Neural progenitor cell (in vitro differentiated cells): ENCODE measurements at places on chromosomes 5 and 9. TPM values are rescaled to one million over a fixed set of nuclear protein-coding genes. Genes with fewer than 3 reads are reported as not detected.

GRCh38 chr5:79847561-79847960 is 143.5 kb downstream of the MTX3 start:
- H3K27me3 ChIP-seq, result no peaks in the 10 kb centered on the region
- no peaks in the 10 kb centered on the region for H3K36me3 ChIP-seq
- H3K27ac ChIP-seq, result no peak overlapping the region
- DNase-seq, result no peak
- H3K4me1 ChIP-seq, result peaks cover 25% of the 10 kb centered on the region

DNA sequence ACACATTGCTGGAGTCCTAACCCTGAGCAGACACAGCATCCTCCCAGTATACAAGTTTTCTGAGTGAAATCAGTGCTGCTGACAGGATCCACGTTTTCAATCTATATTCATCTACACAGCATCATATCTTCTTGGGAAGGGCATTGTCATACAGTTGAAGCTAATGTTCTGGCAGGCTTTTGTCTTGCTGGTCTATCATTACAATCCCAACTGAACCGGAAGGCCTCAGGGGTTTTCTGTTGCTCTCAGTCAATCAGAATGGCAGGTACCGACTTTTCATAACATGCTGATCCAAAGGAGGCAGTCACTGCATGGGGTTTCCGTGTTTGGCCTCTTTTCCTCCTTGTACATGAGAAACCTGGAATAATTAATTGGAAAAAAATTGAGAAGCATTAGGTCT is 2118.8 kb upstream of the WWC1 start:
- H3K27ac ChIP-seq, result no peak overlapping the region
- H3K27me3 ChIP-seq, result no peaks in the 10 kb centered on the region
- DNase-seq, result no peak
- H3K4me1 ChIP-seq, result no peaks in the 10 kb centered on the region
- no peaks in the 10 kb centered on the region for H3K36me3 ChIP-seq

DNA sequence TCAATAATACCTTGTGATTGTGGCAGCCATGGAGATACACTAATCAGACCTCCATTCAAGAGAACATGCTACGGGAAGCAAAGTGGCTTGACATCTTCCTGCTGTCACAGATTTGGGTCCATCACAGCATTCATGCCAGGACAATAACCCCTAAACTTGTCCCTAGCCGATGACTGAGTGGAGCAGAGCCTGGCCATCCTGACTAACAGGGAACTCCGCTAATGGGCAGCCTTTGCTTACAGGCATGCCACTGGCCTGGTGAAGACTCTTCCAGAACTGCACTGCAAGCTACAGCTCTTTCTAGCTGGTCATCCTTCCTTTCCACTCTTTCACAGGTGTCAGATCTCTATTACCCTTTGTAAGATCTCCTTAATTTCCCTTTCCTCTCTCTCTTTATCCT is 16.0 kb downstream of the FAM174A start:
- H3K27me3 ChIP-seq, result no peaks in the 10 kb centered on the region
- no peaks in the 10 kb centered on the region for H3K36me3 ChIP-seq
- no peaks in the 10 kb centered on the region for H3K4me1 ChIP-seq
- DNase-seq, result no peak

Gene WWC1
- 6.3 and 6.7 TPM in 2 replicates for total RNA-seq

DNA sequence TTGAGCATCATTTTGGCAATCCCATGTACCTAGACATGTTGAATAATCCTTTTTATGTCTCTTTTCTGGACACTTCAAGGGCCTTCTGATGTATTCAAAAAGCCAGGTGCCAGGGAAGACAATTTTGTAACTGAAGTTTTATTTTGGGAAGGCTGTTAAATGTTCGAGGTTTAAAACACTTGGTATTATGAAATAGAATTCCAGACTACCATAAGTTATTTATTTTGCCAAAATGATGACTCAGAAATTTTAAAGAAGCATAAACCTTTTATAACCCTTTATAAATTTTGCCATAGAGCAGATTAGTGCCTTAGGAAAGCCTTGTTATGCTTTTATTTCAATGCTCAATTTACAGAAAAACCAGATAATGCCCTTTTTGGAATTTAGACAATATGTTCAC is 30.3 kb upstream of the UHRF2 start:
- no peaks in the 10 kb centered on the region for H3K36me3 ChIP-seq
- DNase-seq, result no peak
- H3K27ac ChIP-seq, result no peak overlapping the region
- H3K27me3 ChIP-seq, result no peaks in the 10 kb centered on the region

Gene GALNT12
- total RNA-seq, result 28.8 and 46.5 TPM in 2 replicates

Gene PLK2
- 10.1 and 22.5 TPM in 2 replicates for total RNA-seq

Gene DTWD2
- 7.2 and 10.4 TPM in 2 replicates for total RNA-seq

Gene INSL6
- not detected in 2 replicates for total RNA-seq

DNA sequence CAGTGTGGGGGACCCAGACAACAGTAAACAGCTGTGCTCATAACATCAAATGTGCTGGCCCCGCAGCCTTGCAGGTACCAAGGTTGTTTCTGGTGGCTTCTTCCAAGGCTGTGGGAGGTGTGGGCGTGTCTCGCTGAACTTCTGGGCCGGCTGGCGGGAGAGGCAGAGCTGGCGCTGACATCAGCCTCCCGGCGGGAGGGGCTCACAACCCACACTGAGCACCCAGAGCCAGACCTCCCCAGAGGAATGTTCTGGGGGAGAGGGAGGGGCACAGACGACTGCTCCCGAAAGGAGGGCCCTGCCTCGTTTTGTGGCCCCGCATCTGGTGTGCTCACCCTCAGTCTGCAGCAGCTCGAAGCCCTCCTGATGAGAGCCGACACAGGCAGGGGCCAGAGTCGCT is 6.9 kb upstream of the SLC12A7 start:
- peaks cover 17% of the 10 kb centered on the region for H3K4me1 ChIP-seq
- no peaks in the 10 kb centered on the region for H3K36me3 ChIP-seq
- H3K4me3 ChIP-seq, result no peak overlapping the region
- H3K27me3 ChIP-seq, result no peaks in the 10 kb centered on the region
- no peak overlapping the region for H3K27ac ChIP-seq

DNA sequence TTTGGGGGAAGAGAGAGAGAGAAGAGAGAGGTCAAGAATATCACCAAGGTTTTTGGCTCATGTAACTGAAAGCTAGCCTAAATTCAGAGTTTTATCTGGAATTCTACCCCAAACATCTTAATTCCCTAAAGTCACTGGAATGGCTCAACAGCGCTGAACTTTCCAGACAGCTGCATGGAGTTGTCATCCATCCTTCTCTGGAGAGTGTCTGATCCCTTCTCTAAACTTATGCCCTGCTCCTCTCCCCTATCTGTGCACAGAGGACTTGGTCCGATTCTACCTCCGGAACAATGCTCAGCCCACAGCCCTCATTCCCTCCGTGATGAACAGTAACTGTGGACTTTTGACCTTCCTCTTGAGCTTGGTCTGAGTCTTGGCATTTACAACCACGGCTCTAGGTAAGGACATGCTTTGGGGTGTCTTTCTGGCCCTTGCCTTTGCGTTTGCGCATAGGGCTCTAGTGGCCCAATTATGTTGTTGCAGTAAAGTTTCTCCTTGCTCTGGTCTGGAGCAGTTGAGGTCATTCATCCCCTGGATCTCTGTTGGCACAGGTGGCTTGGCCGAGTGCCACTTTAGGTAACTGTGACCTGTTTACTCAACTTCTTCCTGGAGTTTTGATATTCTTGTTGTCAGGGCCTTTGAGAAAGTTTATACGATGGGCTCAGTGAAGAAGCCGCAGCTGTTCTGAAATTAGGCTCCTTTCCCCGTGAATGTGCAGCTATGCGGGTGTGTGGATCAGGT is 18.3 kb upstream of the CD180 start:
- no peaks in the 10 kb centered on the region for H3K4me1 ChIP-seq
- H3K4me3 ChIP-seq, result no peak overlapping the region
- no peak for DNase-seq
- H3K27ac ChIP-seq, result no peak overlapping the region
